ENCODE measurements at places on chromosomes 3 and 15.

- DNase-seq, result no peak
These were observed 1.3 kb downstream of the PIK3CA start for GRCh38 chr3:179149406-179149867.

GRCh38 chr15:48896869-48897814 lies 19.2 kb downstream of the EID1 start:
- no peak for DNase-seq

DNA sequence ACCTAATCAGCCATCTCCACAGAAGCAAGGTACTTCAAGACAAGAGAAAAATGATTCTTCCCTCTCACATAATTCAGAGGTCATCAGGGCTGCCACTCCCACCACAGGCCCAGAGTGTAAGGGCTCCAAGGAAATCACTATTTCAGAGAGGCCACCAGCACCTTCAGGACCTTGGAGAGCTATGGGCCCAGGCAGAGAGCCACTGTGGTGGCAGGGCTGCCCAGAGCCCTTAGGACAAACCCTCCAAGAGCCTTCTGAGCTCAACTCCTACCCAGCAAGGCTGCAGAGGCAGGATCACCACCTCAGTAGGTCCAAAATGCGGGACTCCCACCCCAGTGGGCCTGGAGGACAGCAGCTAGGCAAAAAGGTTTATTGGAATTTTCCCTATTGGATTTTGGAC lies 17.9 kb upstream of the FAN1 start:
- DNase-seq, result no peak

DNA sequence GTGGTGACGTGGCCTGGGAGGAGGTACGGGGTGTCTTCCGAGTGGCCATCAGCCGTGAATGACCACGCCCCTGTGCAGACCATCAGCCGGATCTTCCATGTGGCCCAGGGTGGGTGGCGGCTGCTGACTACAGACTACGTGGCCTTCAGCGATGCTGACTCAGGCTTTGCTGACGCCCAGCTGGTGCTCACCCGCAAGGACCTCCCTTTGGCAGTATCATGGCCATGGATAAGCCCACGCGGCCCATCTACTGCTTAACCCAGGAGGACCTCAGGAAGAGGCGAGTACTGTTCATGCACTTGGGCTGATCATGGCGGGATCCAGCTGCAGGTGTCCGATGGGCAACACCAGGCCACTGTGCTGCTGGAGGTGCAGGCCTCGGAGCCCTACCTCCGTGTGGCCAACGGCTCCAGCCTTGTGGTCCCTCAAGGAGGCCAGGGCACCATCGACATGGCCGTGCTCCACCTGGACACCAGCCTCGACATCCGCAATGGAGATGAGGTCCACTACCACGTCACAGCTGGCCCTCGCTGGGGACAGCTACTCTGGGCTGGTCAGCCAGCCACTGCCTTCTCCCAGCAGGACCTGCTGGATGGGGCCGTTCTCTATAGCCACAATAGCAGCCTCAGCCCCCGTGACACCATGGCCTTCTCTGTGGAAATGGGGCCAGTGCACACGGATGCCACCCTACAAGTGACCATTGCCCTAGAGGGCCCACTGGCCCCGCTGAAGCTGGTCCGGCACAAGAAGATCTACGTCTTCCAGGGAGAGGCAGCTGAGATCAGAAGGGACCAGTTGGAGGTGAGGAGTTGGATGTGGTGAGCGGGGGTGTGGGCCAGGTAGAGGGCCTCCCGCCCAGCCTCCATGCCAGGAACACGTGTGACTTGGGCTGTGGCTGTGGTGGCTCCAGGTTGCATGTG lies 178.4 kb downstream of the TBC1D2B start:
- no peak for DNase-seq
